ENCODE measurements at places on chromosomes 6 and 20. TPM values are rescaled to one million over a fixed set of nuclear protein-coding genes. Genes with fewer than 3 reads are reported as not detected.

GRCh38 chr6:77074037-77074713 lies 389.1 kb downstream of the HTR1B start:
- no peak for DNase-seq

GRCh38 chr20:19027971-19028370 lies 184.5 kb upstream of the SLC24A3 start:
- DNase-seq: no peak

DNA sequence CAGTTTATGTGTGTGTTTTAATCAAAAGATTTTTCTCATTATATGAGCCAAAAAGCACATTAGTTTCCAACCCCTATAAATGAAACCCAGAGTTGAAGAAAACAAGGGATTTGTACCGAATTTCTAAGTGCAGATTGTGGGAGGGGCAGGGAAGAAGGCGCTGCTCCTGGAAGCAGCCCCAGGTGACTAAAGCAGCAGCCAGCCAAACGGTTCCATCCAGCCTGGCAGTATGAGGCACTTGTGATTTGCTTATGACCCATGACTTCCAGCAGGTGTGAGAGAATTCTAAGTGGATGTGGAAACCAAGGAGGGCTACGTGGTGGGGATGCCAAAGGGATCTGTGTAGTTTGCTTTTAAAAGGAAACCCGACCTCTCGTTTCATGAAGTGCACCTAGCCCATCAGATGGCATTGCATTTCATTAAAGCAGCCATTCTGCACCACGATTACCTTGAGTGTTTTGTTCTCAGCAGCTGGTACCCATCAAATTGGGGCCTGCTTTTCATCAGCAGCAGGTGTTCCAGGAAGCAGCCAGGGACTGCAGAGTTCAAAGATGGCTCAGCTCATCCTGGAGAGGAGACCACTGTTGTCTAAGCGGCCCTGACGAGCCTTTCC lies 79.1 kb downstream of the DTD1 start:
- no peak for DNase-seq

The ISM1 gene
- total RNA-seq: 1.0 TPM

The SMPD2 gene
- total RNA-seq: 3.8 TPM
